Mesothelial cell of epicardium (in vitro differentiated cells): ENCODE measurements at places on chromosomes 5 and 9. TPM values are rescaled to one million over a fixed set of nuclear protein-coding genes. Genes with fewer than 3 reads are reported as not detected.

The TMEM232 gene
- 5.2 to 6.5 TPM (median 5.7 TPM) in 3 replicates for total RNA-seq

DNA sequence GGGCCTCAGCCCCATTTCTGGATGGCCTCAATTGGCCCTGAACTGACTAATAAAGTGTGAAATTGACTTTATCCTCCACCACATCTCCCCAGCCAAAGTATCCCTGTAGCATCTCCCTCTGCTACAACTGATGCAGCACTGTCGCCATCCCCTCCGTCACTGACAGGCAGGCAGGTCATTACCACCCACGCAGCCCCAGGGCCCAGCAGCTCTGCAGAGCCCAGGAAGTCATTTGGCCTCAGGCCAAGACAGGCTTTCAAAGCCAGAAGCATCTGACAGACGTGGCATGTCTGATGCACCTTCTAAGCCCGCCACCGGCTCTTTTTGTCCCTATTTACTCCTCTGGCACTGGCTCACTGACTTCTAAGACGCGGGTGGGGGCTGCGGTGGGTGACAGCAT, 65.3 kb downstream of the ARHGEF37 start:
- peak; percentile 35 for DNase-seq

DNA sequence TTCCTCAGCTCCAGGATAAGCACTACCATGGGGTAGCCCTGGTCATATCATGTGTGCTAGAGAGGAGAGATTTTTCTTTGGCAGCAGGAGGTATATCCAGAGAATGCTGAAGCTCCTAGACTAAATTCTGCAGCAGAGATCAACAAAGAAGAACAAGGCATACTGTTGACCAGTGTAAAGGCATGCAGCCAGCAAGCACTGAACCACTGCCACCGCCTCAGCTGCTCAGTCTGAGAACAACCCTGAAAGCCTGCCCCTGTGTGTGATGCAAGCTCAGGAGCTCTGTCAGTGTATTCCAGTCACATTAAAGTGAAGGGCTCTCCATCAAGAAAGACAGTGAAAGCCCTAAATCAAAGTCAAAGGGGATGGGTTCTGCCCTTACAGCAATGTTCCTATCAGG, 439.5 kb upstream of the CD180 start:
- no peak for DNase-seq

The CSF1R gene
- 0.07 to 0.27 TPM (median 0.18 TPM) in 3 replicates for total RNA-seq

The PHF24 gene
- total RNA-seq: 0.62 to 0.99 TPM (median 0.83 TPM) in 3 replicates

- DNase-seq: peak; percentile 94
Measured at GRCh38 chr9:134707031-134707680, 65.6 kb downstream of the COL5A1 start.

DNA sequence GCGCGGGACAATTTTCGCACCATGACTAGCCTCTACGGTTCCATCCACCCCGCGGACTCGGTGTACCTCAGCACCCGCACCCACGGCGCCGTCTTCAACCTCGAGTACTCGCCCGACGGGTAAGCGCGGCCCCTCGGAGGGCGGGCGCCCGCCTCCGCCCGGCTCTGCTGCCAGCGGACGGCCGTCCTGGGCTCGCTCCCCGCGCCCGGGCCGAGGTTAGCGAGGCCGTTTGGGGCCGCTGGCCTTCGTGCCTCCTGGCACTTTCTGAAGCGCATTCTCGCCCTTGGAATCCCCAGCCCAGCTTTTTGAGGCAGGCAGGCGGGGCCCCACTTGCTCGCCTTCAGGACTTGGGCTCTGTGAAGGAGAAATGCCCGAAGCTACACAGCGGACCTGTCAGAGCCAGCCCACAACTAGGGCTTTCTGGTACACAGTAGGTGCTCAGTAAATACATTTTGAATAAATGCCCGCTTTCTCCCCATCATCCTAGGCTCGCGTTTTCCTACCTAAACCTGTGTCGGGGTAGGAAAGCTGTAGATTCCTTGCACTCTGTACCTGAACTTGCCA, 772 bp downstream of the DCAF10 start:
- DNase-seq: peak; percentile 22

GRCh38 chr9:9764821-9765220, 848.0 kb downstream of the PTPRD start:
- no peak for DNase-seq
